ENCODE measurements at places on chromosomes 1 and 21. TPM values are rescaled to one million over a fixed set of nuclear protein-coding genes. Genes with fewer than 3 reads are reported as not detected.

The C4BPA gene
- total RNA-seq = not detected

The RNU1-1 gene
- total RNA-seq = 4,572 TPM

The RPTN gene
- not detected for total RNA-seq

The LCA5L gene
- total RNA-seq = 0.46 TPM

The PCSK9 gene
- total RNA-seq = not detected

The ADAMTS1 gene
- total RNA-seq = 59.3 TPM

The SELENOF gene
- total RNA-seq = 75.7 TPM

The PLA2G2D gene
- not detected for total RNA-seq

The KHDC4 gene
- 22.0 TPM for total RNA-seq

The CTSE gene
- not detected for total RNA-seq

The PTGS2 gene
- 0.32 TPM for total RNA-seq

The APCS gene
- not detected for total RNA-seq

The ABCA4 gene
- total RNA-seq = 0.11 TPM

The CELA3A gene
- total RNA-seq = not detected

The CCDC185 gene
- total RNA-seq = not detected

The SYT6 gene
- total RNA-seq = not detected

The CHD5 gene
- total RNA-seq = 0.05 TPM

The SLC44A5 gene
- 1.8 TPM for total RNA-seq
